ENCODE measurements at places on chromosomes 16 and 17.

DNA sequence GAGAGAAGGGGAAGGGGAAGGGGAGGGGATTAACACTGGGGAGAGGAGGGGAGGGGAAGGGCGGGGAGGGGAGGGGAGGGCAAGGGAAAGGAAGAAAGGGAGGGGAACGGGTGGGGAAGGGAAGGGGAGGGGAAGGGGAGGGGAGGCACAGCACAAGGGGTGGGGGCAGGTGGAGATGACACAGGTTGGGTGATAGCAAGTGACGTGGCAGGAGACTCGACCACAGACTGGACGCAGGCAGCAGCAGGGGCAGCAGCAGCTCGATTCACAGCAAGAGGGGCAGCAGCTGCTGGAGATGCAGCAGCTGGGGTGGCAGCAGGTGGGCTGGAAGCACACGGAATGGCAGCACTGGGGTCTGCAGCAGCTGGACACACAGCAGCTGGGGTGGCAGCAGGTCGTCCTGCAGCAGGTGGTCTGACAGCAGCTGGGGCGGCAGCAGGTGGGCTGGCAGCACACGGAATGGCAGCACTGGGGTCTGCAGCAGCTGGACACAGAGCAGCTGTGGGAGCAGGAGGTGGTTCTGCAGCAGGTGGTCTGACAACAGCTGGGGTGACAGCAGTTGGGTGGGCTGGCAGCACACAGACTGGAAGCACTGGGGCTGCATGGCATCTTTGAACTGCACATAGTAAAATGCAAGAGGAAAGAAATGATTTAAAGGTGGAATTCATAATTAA is at the start of gene KRTAP4-16:
Gene KRTAP4-16, minus strand, starts transcription at position 624 of the 674 bp plus-strand sequence. Its CDS starts 0 bp downstream, at position 624.
- no peak for DNase-seq

DNA sequence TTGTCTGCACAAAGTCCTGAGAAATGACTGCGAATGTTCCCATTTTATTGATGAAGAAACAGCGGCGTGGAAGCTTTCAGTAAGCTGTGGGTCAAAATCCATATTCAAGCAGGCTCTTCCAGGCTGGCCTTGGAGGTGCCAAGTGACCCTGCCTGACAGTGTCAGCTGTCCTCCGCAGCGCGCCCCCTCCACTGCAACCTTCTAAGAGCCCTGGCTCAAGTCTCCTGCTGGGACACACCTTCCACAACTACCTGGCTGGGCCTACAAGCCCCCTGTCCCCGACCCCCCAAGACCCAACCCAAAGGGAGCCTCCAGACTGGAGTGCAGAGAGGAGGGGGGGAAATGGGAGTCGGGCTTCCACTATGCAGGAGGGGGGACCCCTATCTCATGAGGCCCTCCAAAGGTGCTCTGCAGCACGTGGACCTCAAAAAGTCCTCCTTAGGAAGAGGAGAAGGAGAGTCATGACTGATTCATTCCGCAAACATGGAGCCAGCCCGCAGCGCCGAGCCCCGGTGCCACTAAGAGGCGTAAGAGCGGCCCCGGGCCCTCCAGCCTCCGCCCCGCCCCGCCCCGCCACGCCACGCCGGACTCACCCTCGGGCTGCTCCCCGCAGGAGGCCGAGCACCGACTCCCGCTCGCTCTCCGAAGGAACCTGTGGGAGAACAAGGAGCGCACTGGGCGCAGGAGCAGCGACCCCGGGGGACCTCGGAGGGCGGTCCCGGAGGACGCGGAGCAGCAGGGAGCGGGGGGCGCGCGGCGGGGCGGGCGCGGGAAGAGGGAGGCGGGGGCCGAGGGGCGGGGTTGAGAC is 574 bp downstream of the MPP3 start:
- no peak for DNase-seq

- DNase-seq = peak; percentile 9
Observed at GRCh38 chr16:58409316-58409973, 17.2 kb downstream of the GINS3 start.

- DNase-seq = no peak
Observed at GRCh38 chr17:2929881-2930533, 133.4 kb downstream of the OR1D5 start.

DNA sequence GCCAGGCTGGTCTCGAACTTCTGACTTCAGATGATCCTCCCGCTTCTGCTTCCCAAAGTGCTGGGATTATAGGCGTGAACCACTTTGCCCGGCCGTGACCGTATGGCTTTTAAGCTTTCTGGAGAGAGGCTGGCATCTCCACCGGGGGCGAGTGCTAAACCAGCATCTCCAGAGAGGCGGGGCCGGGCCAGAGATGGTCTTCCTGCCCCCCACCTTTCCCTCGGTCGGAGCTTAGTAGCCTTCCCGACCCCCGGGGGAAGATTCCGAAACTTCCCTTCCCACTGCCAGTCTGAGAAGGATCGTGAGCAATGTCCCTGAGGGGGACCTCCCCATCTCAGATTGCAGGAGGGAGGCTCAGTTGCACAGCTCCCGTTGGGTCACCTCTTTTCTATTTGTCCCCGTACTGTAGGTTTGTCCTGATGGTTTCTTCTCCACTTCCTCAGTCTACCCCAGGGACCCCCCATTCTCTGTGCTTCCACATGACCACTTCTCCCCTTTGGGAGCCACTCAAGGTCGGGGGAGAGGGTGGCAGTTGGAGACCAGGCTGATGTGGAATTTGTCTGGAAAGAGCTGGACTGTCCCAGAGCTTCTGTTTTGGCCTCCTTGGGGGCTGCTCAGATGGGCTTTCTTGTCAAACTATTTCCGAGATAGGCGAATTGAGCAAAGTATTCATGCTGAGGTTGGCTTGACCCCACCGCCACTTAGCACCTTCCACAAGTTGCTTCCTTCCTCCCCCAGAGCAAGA is 18.2 kb downstream of the IGF2BP1 start:
- DNase-seq = no peak

- no peak for DNase-seq
Observed at GRCh38 chr17:1120596-1121441, 59.0 kb downstream of the ABR start.

DNA sequence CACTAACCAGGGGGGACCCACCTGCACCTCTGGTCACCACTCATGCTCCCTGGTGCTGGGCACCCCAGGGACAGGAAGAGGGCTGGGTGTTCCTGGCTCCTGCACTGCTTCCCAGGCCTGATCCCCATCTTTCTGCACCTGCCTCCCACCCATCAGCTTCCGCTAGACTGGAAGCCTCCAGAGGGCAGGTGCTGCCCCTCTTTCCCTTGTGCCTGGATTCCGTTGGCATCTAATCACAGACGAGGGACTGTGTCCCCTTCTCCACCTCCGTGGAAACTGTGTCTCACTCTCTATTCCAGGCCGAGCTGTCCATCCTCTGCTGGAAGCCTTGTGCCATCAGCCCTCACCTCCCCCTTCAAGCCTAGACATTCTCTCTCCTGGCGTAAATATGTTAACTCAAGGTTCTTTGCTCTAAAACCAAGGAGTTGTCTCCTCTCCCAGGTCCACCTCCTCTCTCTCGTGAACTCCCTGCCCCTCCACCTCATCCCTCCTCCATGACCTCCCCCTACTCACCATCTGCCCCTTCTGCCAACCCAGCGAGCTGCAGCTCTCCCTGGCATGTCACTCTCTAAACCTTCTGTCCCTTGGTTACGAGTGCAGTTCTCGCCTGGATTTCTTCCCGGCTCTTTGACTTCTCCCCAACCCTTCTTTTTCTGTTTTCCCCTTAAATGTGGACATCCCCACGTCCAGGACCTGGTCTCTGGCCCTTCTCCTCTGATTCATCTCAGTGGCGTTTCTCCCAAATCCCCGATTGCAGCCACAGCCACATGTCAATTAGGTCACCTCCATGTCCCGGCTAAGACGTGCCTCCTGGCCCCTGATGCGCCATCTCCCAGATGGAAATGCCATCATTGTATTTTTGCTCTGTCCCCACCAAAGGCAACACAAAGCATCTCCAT is 107.7 kb downstream of the SEC14L1 start:
- DNase-seq = no peak

DNA sequence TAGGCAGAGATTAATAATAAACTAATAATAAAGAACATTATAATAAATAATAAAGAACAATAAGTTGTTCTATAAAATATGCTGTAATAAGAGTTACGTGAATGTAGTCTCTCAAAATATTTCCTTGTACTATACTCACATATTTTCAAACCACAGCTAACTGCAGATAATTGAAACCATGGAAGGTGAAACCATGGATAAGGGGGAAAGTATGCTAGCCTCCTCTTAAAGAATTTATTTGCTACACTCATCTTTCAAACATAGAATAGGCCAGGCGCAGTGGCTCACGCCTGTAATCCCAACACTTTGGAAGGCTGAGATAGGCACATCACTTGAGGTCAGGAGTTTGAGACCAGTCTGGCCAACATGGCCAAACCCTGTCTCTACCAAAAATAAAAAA is 18.5 kb downstream of the CYTH1 start:
- no peak for DNase-seq

DNA sequence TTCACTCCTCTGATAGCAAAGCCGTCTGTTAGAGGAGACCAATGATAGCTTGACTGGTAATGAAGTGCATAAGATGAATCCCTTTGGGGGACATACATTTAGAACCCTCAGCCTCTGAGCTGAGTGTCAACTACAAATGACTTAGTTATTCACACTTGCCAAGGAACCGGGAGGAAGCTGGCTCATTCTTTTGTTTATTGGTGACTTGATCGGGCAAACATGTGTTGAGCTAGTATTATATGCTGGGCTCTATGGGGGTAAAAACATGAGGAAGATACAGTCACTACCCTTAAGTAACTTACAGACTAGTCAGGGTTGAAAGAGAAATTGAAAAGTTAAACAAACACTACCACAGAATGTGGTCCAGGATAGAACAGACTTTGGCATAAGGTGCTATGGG is 3.0 kb downstream of the CCL16 start:
- DNase-seq = no peak

DNA sequence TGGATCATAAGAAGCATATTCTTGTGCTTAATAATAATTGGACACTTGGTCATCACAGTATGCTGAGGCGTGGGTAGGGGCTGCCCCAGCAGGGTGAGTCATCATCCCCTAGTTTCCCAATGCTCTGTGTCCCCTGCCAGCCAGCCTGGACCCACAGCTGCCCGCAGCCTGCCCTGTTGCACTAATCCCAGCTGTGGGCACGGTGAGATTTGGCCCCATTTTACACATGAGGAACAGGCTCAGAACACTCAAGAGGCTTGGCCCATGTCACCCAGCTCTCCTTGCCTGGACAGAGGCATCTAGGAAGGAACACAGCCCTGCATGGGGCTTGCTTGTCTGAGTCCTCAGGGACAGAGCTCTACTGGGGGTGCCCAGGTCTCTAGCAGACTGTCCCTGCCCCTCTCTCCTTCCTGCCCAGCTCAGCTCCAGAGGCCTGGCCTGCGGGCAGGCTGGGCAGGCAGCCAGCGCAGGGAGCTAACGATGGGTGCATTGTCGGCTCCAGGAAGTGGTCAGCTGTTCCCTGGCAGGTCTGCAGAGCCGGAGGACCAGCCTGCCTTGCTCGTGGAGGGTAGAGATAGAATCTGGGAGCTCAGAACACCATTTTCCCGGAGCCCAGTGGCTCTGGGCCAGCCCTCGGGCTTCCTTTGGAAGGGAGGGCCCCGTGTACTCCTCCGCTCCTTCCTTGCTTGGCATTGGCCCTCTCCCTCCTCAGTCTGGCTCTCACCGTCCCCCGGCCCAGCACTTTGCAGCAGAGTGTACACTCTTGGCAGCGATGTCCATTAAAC is 189.4 kb downstream of the RAB11FIP4 start:
- no peak for DNase-seq

GRCh38 chr17:76683921-76684745 is 26.6 kb downstream of the MXRA7 start:
- DNase-seq = no peak

GRCh38 chr16:77468831-77469230 is 34.0 kb upstream of the ADAMTS18 start:
- DNase-seq = no peak

DNA sequence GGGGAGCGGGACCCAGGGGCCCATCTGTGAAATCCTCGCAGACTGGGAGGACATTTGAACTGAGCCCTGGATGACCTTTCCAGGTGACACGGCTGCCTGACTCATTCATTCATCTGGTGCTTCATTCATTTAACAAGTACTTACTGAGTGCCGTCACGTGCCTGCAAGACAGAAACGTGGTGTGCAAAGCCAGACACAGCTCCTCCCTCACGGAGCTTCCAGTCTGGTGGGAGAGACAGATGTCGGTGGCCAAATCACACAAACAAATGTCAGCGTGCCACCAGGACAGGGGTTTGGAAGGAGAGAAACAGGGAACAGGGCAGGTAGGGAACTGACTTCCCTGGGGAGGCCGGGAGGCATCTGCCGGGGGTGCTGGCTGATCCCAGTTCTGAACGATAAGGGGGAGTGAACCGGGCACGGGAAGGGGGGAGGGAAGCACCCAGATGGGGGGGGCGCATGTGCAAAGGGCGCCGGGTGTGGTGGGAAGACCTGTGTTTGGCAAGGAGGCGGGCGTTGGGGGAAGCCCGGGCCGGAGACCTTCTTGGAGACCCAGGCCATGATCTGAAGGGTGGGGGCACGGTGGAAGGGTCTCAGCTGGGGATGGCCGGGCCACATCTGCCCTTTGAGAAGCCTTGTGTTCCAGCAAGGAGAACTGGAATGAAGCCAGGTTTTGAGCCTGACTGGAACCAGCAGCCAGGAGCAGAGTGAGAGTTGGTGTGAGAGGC is 93.6 kb upstream of the CIBAR2 start:
- DNase-seq = no peak

DNA sequence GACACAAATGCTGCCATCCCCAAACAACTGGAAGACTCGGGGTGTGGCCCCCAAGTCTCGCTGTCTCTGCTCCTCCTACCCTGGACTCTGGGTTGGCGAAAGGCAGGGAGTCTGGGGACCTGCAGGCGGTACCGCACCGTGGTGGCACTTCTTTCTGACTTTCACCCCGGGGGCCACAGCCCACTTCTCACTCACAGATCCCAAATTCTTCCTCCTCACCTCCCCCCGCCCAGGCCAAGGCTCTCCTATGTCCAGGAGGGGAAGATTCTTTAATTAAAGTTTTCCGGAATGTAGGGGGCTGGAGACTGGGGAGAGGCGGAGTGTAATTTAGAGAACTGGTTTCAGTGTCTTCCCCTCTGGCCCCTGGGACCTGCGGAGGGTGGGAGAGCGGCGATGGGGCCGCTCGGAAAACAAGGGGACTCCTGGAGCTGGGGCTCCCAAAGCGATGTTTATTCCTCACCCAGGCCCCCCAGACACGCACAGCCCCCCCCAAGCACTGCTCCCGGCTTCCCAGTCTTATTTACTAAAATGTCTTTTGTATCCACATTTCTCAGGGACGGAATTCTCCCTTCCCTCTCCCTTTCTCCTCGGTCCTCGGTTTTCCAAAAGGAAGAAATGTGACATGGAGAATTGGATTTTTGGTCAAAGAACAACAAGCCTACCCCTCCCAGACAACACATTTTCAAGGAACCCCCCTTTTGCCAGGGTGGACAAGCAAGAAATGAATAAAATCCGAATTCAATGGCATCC is 1.2 kb downstream of the WNT3 start:
- no peak for DNase-seq

- no peak for DNase-seq
Observed at GRCh38 chr16:83482545-83483162, 325.1 kb upstream of the HSBP1 start.

GRCh38 chr16:48136547-48137360 is 19.0 kb downstream of the ABCC12 start:
- no peak for DNase-seq
